ENCODE measurements at places on chromosomes 3 and 15. TPM values are rescaled to one million over a fixed set of nuclear protein-coding genes. Genes with fewer than 3 reads are reported as not detected.

DNA sequence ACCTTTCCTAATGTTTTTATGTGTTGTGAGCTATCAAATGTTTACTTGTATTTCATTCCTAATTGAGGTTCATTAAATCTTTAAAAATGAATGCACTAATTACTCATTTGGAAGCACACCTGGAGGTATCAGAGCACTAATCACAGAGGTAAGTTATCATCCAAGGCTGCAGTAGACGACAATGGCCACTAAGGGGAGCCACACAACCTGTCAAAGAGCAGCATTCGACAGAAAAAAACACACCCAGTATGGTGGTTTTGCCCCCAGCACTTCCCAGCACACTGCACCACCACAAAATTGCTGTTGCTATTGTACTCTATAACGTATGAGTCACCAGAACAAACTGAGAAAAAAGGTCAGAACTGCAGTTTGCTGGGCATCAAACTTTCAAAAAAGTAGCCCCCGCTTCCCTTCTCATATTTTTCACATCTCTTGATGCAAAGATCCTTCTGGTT is 205.9 kb upstream of the IGF1R start:
- DNase-seq, result no peak

DNA sequence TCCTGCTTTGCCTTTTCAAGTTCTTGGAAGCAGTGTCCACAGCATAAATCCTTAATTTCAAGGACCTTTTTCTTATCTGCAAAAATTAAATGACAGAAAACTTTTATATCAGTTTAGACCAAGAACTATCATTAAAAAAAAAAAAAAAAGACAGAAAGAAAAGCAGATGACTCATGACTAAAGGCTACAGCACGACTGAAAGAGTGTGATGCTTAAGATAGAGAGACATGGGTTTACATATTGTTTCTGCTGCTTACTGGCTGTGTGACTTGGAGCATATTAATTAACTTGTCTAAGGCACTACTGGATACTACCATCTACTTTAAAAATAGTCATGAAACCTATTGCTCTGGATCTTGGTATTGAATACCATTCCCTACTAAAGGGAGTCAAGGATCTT is 62.3 kb downstream of the CEP152 start:
- no peak for DNase-seq

DNA sequence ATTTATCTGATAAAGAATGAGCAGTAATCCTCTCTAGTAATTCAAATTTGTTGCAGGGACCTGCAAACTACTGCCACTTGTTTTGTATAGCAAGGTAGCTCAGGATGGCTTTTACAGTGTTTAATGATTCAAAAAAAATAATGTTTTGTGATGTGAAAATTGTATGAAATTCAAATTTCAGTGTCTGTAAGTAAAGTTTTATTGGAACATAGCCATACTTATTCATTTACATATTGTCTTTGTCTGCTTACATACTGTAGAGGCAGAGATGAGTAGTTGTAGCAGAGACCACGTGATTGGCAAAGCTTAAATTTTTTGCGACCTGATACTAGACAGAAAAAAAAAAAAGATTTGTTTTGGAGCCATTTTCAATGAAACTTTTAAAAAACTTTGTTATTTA is 6.5 kb upstream of the UTS2B start:
- DNase-seq, result no peak

- no peak for DNase-seq
Observed at GRCh38 chr3:135851201-135852081, 114.1 kb upstream of the PPP2R3A start.

DNA sequence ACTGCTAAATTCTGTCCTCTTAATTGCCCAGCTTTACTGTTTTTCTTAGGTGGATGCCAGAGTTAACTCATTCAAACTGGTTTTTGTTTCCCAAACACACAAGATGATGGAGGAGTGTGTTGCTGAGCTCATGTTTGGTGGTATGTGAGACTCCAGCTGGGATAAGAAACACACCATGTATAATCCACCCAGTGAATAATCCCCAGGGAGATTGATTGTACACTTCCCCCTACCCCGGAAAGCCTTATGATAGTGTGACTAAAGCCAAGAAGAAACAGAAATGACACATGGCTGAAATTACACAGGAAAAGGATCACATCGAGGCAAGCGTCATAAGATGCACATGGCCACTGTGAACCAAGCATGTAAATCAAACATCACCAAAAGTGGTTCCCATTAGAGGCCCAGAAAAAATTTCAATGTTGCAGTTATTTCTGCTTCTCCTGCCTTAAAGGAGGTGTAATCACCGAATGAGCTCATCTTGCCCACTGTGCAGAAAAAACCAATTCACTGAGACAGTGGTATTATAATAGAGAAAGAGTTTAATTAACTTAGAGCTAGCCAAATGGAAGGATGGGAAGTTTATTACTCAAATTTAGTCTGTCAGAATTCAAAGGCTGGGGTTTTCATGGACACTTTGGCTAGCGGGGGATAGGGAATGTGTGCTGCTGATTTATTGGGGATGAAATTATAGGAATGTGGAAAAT is 56.7 kb upstream of the MAGI1 start:
- DNase-seq, result no peak

Gene IFRD2
- 63.8 TPM for total RNA-seq

- DNase-seq, result no peak
Observed at GRCh38 chr15:64205202-64205601, 42.4 kb upstream of the PPIB start.

DNA sequence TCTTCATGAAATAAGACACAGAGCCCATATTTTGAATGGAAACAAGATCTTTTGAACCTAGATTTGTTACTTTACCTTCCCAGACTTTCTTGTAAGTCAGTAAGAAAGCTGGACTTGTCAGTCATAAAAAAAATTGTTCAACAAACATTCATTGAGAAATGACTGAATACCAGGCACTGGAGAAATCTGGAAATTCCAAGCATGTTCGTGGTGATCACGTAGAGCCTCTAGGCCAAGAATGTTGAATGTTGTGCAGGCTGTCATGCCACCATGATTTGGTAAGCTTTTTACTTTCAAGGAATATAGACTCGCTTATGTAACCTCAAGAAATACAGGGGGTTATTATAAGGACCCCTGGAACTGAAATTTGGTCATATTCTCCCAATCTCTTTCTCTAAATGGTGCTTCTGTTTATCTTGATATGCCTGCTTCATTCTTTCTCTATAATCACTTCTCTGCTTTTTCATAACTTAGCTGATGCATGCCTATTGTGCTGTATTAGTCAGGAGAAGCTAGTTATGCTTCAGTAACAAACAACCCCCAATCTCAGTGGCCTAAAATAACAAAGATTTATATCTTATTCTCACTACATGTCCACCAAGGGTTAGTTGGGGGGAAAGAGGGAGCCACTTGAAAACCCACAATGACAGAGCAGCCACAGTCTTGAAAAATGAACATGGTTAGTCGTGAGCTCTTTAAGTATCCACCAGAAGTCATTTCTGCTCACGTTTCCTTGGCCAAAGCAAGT is 3.4 kb upstream of the TPM1 start:
- no peak for DNase-seq

- DNase-seq, result no peak
Observed at GRCh38 chr3:55816794-55817576, 329.9 kb upstream of the WNT5A start.

DNA sequence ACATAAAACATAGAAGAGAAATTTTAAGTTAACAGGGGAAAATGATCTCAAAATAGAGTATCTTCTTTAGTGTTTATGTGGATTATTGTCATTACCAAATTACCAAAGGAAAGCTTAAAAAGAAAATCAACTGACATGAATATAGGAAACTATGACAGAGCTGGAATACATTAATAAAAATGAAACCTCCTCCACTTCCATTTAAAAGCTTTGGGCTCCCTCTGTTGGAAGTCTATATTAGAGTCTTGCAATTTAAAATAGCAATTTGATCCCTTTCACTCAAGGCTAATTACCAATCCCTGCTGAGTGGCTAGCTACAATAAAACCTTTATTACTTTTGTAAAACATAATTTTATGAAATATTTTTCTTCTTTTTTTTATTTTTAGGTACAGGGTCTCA is 61.4 kb upstream of the IMPG2 start:
- DNase-seq, result no peak

DNA sequence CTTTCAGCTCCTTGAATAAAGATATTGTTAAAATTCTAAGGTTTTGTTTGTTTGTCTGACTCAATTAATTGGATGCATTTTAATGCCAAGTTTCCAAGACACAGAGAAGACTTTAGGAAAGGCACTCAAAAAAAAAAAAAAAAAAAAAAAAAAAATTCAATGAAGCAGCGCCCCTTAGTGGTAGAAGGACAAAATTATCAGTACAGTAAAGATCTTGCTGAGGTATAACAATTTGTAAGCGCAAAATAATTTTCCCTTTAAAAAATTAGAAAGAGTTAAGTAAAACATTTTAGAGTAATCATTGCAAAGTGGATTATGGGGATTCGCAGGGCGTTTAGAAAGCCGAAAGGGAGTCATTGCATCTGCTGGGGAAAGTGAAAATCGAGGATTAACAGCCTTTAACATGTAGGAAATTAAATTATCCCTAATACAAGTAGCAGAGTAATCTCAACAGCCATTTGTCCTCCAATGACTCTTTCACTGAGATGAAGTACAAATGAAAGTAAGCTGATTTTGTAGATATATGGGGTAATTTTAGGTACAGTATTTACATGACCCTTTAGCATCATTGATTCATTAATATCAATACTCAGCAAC is 5.8 kb upstream of the DIS3L start:
- no peak for DNase-seq

Gene GATA2
- 1.3 TPM for total RNA-seq

GRCh38 chr3:29207427-29207826 is 73.4 kb upstream of the RBMS3 start:
- no peak for DNase-seq

Gene ECE2
- not detected for total RNA-seq

GRCh38 chr3:193831495-193832455 is 238.8 kb downstream of the OPA1 start:
- DNase-seq, result no peak

- no peak for DNase-seq
Observed at GRCh38 chr3:86951322-86951721, 39.6 kb downstream of the VGLL3 start.

- DNase-seq, result no peak
Observed at GRCh38 chr15:46389739-46390138, 754.9 kb downstream of the SQOR start.

GRCh38 chr3:36695769-36696137 is 68.6 kb downstream of the DCLK3 start:
- DNase-seq, result no peak

DNA sequence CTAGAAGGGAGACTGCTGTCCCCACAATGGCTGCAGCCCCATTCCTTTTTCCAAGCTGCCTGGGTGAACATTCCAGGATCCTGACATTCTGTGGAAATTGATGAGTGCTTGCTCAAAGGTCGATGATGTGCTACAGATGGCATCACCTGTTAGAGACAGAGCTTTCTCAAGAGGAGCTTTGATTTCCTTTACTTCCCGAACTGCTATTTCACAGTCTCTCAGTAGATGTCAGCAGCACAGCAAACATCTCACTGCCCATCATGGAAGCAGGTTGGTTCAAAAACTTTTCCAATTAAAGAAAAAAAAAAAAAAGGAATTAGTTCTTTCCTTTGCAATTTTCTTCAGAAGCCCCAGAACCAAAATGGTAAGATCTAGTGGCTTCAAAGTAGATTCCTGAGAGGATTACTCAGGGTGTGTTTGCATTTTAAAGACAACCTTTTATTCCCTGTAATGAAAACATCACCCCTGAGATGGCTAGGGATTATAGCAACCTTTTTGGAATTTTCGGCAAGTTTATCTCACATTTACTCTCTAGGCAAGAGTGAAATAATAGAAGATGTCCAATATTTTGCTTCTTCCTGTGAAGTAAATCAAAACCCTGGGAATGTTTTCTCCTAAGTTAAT is 44.8 kb downstream of the POLR2M start:
- DNase-seq, result no peak

Gene WDR5B
- total RNA-seq, result 2.3 TPM

Gene RYK
- 14.2 TPM for total RNA-seq

Gene RHOV
- not detected for total RNA-seq

Gene ABHD6
- 56.2 TPM for total RNA-seq

- DNase-seq, result no peak
Observed at GRCh38 chr3:53696401-53697172, 149.6 kb downstream of the CHDH start.

DNA sequence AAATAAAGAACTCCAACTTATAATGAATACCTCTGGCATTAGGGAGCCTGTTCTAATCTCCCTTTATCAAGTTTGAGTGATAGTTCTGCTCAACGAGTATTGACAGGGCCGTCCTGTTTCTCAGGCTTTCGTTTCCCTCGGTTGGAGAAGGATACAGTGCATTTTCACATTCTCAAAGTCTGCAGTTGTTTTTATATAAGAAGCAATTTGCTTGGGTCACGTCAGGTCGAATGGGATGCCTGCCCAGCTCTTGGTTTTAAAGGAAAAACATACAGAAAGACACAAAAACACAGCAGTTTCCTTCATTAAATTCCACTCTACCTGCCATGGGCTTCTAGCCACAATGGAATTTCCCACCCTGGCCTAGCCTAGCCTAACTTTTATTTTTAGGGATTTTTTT is 366.3 kb downstream of the TIGIT start:
- DNase-seq, result no peak

DNA sequence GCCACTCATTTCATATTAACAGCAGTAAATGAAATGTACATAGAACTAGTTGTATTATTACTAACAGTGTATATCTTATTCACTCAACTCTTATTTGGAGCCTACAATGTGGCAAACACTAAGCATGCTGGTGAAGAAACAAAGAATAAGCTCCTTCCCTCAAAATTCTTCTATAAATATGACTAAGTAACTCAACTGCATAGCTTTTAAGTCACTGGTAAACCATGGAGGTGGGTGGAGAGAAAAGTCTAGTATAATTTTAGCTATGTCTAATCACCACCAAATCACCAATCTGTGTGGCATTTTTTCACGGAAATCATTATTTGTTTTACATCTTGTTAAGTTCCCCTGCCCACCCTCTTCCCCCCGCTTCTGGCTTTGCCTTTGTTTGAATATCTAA is 17.5 kb downstream of the COPS2 start:
- no peak for DNase-seq

- DNase-seq, result no peak
Observed at GRCh38 chr3:122629763-122630162, 50.9 kb upstream of the PARP14 start.

GRCh38 chr15:55872471-55872870 is 120.9 kb downstream of the NEDD4 start:
- DNase-seq, result no peak

DNA sequence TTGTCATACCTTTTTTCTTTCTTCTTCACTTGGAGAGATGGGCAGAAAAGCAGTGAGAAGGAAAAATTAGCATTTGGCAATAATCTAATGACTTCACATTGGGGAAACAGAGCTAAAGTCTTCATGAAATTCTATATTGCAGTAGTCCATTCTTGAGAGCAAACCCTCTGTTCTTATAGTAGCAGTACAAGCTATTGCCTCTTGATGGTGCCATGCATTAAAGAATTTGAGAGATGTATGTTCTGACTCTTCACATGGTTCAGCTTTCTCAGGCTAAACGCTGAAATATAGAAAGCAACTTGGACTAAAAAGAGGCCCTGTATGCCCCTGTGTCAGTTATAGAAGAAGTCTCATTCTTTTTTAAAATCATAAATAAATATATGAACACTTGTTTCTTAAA is 36.0 kb downstream of the PHLDB2 start:
- DNase-seq, result no peak

- no peak for DNase-seq
Observed at GRCh38 chr15:52924630-52925029, 134.5 kb upstream of the ONECUT1 start.

- no peak for DNase-seq
Observed at GRCh38 chr15:75076277-75076676, 52.9 kb downstream of the PPCDC start.
